ENCODE measurements at places on chromosomes 12 and 14. TPM values are rescaled to one million over a fixed set of nuclear protein-coding genes. Genes with fewer than 3 reads are reported as not detected.

DNA sequence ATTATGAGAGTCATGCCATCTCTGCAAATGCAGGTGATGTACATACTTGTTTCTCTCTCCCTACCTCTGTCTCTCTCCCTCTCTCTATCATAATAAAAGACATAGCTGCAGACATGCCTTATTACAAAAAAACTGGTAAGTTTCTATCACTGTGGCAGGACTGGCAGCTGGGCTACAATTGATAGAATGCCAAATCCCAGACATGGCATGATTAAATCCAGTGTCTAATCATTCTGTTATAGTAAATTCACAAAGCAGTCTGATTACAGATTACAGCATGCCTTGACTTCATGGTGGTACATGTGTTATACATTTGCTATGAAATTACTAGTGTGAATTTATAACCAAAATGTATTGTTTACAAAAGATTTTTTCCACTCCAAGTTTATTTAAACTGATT lies 854.7 kb downstream of the TMTC2 start:
- no peak for DNase-seq

DNA sequence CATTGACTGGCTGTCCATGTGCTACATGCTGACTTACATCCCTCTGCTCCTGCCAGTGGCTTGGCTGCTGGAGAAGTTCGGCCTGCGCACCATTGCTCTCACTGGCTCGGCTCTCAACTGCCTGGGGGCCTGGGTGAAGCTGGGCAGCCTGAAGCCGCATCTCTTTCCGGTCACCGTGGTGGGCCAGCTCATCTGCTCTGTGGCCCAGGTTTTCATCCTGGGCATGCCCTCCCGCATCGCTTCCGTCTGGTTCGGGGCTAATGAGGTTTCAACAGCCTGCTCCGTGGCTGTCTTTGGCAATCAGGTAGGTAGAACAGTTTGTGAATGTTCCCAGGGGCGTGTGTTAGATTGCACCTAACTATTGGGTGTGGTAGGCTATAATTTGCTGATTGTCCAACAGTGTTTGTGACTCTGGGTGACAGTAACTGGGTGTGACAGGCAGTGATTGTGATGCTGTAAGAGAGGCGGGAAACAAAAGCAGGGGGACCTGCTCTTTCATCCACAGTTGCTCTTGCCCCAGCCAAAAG lies 981 bp downstream of the FLVCR2 start:
- DNase-seq, result no peak

DNA sequence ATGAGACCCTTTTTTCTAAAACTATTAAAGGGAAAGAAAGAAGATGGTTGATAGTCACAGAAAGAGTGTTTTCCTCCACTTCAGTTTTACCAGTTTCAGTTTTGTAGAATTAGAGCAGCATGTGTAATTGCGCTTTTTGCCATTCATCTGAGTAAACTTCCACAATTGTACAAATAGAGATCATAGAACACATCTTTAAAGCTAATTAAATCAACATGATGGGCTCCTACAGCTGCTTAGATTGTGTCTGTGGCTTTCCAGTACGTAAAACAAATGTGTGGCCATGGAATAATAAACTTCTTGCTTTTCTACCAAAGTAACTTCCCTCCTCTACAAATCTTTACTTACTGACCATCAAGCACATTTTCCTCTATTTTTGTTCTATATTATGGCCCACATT lies 84.2 kb upstream of the LRIG3 start:
- DNase-seq, result no peak

- DNase-seq, result no peak
Measured at GRCh38 chr14:36068777-36069534, 107.6 kb downstream of the PTCSC3 start.

DNA sequence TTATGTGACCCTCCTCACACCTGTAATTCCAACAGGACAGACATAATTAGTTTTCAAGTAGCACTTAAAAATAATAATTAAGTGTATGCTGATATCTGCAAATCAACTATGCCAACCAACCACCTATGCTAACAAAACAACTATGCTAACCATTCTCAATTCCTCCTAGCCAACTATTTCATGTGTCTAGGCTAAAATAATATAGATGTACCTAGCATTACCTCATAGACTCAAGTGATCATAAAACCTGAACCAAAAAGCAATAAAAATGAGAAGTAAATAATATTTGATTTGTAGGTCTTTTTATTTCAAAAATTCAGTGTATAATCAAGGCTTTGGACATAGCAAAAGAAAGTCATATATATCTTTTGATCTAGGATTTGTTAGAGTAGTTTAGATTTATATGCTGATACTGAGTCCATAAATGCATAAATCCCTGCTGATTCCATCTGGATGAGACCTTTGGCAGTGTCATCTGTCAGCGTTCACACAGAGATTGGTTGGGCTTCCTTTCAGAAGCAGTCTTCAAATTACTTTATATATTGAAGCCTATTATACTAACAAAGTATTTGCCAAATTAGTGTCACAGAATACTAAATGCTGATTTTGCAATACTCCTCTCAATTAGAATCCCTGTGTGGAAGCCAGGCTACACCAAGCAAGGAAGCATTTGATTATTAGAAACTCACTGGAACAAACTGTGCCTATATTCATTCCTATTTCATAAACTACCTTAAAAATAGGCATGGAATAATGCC lies 101.4 kb upstream of the PPM1H start:
- no peak for DNase-seq

DNA sequence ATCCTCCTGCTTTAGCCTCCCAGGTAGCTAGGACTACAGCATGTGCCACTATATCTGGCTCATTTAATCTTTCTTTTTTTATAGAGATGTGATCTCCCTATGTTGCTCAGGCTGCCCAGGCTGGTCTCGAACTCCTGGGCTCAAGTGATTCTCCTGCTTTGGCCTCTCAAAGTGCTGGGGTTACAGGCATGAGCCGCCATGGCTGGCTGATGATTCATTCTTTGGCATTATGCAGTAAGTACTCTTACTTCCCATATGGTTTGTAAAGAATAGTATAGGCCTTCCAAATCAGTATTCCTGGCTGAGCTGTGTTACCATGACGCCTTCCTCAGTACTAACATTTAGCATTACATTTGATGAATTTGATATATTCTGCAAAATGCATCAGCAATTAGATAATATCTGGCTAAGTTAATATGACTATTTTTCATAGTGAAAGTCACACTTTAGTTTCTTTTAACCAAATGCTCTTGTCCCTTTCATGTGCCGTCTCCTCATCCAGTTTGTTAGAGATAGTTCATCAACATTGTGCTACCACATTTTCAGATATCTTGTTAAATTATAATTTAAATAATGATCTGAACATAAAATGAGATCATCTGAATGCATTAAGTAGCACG lies 3.2 kb upstream of the MIA2 start:
- no peak for DNase-seq

ZNF891 gene
- total RNA-seq, result 2.1 TPM

GRCh38 chr12:131133015-131133905 lies 179.6 kb downstream of the ADGRD1 start:
- no peak for DNase-seq

EID3 gene
- 1.2 TPM for total RNA-seq

TAS2R46 gene
- total RNA-seq, result 0.88 TPM
